ENCODE measurements at places on chromosomes 4 and X.
A peak's percentile ranks its signal among the peaks of the same experiment; 100 is the strongest.

- DNase-seq, result no peak
Observed at GRCh38 chrX:46444011-46444410, 101.2 kb downstream of the ZNF674 start.

- DNase-seq, result no peak
Observed at GRCh38 chr4:184617600-184618196, 31.5 kb downstream of the CASP3 start.

GRCh38 chr4:48315728-48316630 lies 25.4 kb upstream of the SLAIN2 start:
- DNase-seq, result peak; percentile 65

DNA sequence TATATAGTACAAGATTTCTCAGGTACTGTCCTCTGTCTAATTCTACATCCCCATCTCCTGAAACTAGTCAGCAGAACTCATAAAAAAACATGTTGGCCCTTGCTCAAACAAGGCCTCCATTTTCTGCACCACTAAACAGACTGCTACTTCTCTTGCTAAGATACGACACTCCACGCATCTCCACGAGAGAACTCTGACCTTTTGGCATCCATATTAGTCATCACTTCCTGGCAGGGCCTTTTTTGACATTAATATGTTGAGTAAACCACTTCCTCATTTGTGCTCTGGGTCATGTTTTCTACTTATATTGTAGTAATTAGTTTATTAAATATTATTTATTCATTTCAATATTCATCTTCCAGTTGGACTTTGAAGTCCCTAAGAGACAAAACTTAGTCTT lies 65.6 kb downstream of the DCAF8L1 start:
- no peak for DNase-seq

DNA sequence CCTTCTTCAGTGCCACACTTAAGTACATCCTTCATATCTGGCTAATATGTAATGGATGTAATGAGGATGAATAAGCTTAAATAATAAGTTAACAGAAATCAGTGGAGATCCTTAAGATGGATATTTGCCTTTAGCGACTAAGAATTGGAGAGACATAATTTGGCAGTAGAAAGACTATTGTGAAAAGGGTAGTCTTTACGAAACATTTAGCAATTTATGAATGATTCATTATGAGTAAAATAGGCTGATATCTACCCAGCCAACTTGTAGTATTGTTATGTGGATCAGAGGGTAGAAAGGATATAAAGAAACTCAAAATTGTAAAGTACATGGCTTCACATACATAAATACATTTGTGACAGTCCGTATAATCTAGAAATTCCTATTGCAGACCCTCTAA lies 2371.8 kb downstream of the PCDH7 start:
- DNase-seq, result no peak

DNA sequence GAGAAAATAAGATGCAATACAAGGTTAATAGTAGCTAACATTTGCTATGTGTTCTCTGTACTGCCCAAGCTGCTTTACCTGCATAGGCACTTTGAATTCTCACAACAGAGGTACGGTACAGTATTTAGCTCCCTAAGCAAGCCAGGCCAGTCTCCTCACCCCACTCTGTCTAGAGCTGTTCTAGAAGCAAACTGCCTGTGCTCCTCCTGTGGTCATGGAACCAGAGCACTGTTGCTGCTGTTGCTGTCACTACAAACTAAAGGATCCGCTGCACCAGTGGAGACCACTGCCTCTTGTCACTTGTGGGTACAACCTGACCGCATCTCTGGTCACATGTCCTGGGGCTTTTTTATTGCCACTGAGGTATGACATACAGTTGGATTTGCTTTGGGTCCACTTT lies 19.6 kb downstream of the ZNF330 start:
- DNase-seq, result no peak

- no peak for DNase-seq
Observed at GRCh38 chr4:147157860-147158701, 212.4 kb upstream of the TTC29 start.

GRCh38 chr4:133565379-133565778 lies 416.3 kb downstream of the PCDH10 start:
- no peak for DNase-seq

GRCh38 chr4:152352622-152353116 lies 183.2 kb downstream of the FBXW7 start:
- peak; percentile 4 for DNase-seq

DNA sequence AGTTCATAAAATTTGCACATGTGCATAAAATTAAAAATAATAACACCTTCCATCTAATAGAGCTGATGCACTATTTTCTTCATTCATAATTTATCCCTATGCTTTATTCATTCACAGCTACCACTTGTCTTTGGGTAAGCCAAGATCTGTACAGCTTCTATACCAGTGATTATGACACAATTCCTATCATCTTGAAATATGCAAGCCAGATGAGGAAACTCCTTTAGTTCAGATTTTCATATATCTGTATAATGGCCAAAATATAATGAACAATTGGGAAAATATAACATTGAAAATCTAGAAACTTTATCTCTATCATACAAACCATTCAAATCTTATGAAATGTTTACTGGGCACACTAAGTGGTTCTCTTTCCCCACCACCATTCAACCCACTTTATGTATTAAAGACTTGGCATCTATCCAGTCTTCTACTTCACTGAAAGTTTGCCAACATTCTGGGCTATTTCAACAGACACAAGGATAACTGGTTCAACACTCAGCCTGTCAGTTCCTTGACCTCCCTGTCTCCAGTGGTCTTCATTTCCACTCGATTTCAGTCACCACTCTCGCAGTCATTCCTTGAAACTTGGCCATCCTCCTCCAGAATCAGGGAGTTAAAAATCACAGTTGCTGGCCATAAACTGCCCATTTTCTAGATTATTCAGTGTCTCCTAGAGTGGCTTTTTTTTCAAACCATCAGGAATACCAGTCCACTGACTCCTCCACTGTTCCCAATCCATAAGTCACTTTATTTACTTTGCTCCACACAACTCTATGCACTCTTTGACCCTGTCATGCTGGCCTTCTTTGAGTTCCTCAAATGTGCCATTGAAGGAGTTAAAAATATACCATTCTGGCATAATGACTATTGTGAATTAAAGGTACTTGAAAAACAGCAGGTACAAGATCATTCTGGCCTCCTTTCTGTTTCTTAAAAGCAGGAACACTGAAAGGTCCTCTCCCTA lies 85.5 kb downstream of the CAMK2D start:
- DNase-seq, result no peak

DNA sequence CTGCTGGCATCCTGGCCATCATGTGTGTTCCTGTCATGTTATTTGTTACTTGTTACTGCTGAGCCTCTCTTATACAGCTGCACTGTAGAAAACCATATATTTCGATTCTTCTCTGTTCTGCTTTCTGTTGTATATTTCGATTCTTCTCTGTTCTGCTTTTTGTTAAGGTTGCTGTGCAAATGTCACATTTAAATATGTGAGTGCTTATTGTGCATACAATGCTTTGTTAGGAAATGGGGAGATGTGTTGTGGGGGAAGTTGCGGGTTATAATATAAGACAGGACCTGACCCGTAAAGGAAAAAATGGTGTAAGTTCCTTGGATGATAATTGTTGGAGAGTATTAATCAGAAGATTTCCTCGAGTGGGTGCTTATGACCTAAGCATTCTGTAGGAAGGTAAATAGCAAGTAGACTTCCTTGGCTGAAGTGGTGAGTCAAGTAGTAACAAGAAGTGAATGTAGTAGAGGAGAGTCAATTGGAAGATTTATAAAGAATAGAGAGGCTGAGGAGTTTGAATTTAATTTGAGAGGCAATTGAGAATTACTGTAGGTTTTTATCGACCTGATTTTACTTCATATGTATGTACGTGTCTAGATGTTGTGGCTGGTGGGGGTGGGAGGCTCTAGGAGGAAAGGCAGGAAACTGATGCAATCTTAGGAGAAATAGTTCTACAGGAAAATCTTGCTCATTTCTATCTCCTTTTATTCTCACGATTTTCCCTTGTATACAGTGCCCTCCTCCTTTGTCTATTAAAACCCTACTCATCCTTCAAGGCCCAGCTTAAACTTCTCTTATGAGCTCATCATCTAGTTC lies 8.5 kb downstream of the OGT start:
- DNase-seq, result no peak

DNA sequence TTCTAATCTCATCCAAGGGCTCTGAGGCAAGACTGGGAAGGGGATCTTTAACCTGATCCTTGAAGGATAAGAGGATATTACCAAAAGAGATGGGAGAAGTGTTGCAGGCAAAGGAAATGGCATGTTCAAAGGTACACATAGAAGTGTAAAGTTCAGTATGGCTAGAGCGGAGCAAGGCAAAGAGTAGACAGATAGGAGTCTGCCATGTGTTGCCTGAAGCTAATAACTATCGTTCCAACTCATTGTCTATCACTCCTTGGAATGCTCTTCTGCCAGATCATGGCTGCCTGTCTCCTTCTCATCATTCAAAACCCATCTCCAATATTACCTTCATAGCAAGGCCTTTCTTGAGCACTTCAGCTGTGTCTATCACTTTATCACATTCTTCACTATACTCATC lies 55.2 kb upstream of the IL1RAPL2 start:
- DNase-seq, result no peak

Data from GM13977 (cell line).